ENCODE measurements at places on chromosomes 1 and 21. TPM values are rescaled to one million over a fixed set of nuclear protein-coding genes. Genes with fewer than 3 reads are reported as not detected.

DNA sequence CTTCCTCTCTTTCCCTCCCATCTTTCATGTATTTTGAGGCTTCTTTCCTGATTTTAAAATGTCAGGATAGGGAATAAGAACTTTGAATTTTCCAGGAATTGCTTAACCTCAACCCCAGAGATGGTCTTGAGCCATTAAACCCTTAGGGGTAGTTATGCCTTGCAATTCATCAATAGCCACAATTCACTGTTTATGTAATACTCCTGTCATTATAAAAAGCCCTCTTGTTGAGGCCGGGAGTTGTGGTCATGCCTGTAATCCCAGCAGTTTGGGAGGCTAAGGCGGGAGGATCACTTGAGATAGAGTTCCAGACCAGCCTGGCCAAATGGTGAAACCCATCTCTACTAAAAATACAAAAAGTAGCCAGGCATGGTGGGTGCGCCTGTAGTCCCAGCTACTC lies 24.5 kb downstream of the SPATA45 start:
- no peak overlapping the region for H3K4me3 ChIP-seq
- H3K27me3 ChIP-seq = no peaks in the 10 kb centered on the region
- no peak for DNase-seq
- no peaks in the 10 kb centered on the region for H3K36me3 ChIP-seq
- H3K4me1 ChIP-seq = peaks cover 8% of the 10 kb centered on the region
- H3K27ac ChIP-seq = no peak overlapping the region

GRCh38 chr1:15066191-15066590 lies 87.4 kb upstream of the TMEM51 start:
- no peak overlapping the region for H3K27ac ChIP-seq
- H3K4me1 ChIP-seq = no peaks in the 10 kb centered on the region
- H3K4me3 ChIP-seq = no peak overlapping the region
- H3K27me3 ChIP-seq = no peaks in the 10 kb centered on the region
- no peak for DNase-seq

GRCh38 chr1:37036667-37037053 lies 2.3 kb upstream of the GRIK3 start:
- H3K27ac ChIP-seq = no peak overlapping the region
- H3K36me3 ChIP-seq = no peaks in the 10 kb centered on the region
- H3K4me1 ChIP-seq = peaks cover 32% of the 10 kb centered on the region
- no peak overlapping the region for H3K4me3 ChIP-seq
- no peaks in the 10 kb centered on the region for H3K27me3 ChIP-seq

Gene FHAD1
- 0.03 TPM for polyA plus RNA-seq

- no peaks in the 10 kb centered on the region for H3K36me3 ChIP-seq
- no peak overlapping the region for H3K27ac ChIP-seq
- H3K4me3 ChIP-seq = no peak overlapping the region
- H3K4me1 ChIP-seq = no peaks in the 10 kb centered on the region
Measured at GRCh38 chr1:7333620-7334019, 437.5 kb upstream of the VAMP3 start.
